Pancreas (tissue), 10 donors: ENCODE measurements at places on chromosomes 3 and 15. TPM values are rescaled to one million over a fixed set of nuclear protein-coding genes. Genes with fewer than 3 reads are reported as not detected.
A peak's percentile ranks its signal among the peaks of the same experiment; 100 is the strongest.

DNA sequence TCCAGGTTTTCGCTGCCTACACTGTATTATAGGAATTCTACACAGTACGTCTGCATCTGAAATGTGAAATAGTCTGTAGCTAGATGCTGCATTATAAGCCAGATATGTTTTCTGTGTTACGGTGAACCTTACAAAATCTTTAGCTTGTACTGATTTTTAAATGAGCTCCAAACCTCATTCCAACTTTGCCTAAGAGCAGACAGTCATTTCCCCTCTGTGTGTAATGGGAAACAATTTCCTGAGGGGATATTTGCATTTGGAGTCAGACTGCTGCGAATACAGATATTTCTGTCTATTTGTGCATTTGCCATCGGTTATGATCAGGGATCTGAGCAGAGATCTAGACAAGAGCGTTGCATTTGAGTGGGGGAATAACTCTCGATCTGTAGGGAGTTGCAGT, 37.5 kb downstream of the ARNT2 start:
- no peak overlapping the region for H3K27ac ChIP-seq
- no peaks in the 10 kb centered on the region for H3K27me3 ChIP-seq

DNA sequence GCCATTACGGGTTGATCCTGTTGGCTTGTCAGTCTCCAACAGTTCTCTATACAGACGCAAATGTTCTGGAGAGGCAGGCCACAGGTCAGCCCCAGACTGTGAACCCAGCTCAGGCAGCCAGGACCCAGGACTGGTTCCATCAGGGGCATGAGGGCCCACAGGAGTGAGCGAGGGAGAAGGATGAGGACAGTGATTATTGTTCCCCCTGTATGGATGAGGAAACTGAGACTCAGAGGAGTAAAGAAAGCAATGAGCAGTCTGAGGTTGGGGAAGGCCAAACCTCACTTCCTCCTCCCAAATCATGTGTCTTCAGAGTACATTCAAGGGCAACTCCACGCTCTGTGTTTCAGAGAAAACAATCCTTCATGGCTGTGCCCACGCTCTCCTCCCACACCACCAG, 121.9 kb downstream of the RPLP1 start:
- H3K36me3 ChIP-seq, result no peaks in the 10 kb centered on the region
- H3K27me3 ChIP-seq, result no peaks in the 10 kb centered on the region

- no peak overlapping the region for H3K4me3 ChIP-seq
- no peak for DNase-seq
- no peak overlapping the region for H3K27ac ChIP-seq
- no peaks in the 10 kb centered on the region for H3K4me1 ChIP-seq
- no peaks in the 10 kb centered on the region for H3K27me3 ChIP-seq
- no peaks in the 10 kb centered on the region for H3K36me3 ChIP-seq
These were observed 246.5 kb upstream of the PEX5L start for GRCh38 chr3:180283251-180283650.

- no peaks in the 10 kb centered on the region for H3K36me3 ChIP-seq
- H3K4me3 ChIP-seq, result no peak overlapping the region
- DNase-seq, result no peak
- H3K27me3 ChIP-seq, result no peaks in the 10 kb centered on the region
These were observed 41.5 kb upstream of the CFAP161 start for GRCh38 chr15:81092559-81092902.

DNA sequence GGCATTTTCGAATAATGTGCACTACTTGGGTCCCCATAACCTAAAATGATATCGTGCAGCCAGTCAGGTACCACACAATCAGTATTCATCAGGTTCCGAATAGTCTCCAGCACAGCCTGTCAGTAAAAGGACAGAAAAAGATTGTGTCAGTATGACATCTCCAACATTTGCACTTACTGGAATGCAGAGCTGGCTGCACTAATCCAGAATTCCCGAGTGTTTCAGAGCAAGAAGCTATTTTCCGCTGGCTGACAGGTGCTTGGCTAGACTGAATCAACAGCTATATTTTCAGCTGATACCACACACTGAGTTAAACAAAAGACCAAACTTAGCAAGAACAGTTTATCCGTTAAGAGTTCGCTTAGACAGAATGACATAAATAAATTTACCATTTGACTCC, 68.8 kb downstream of the AQR start:
- H3K4me1 ChIP-seq, result no peaks in the 10 kb centered on the region
- H3K36me3 ChIP-seq, result peaks cover 8% of the 10 kb centered on the region
- no peak for DNase-seq
- no peak overlapping the region for H3K4me3 ChIP-seq
- H3K27me3 ChIP-seq, result no peaks in the 10 kb centered on the region
- H3K27ac ChIP-seq, result no peak overlapping the region

GRCh38 chr3:148439254-148439822, 258.4 kb upstream of the AGTR1 start:
- no peak for DNase-seq
- H3K4me3 ChIP-seq, result no peak overlapping the region
- H3K4me1 ChIP-seq, result no peaks in the 10 kb centered on the region
- no peaks in the 10 kb centered on the region for H3K27me3 ChIP-seq

GRCh38 chr15:98443526-98443925, 204.8 kb upstream of the IGF1R start:
- DNase-seq, result no peak
- H3K36me3 ChIP-seq, result no peaks in the 10 kb centered on the region
- no peaks in the 10 kb centered on the region for H3K27me3 ChIP-seq
- H3K4me1 ChIP-seq, result no peaks in the 10 kb centered on the region
- no peak overlapping the region for H3K4me3 ChIP-seq

- H3K4me1 ChIP-seq, result no peaks in the 10 kb centered on the region
- DNase-seq, result no peak
- no peak overlapping the region for H3K4me3 ChIP-seq
- H3K36me3 ChIP-seq, result no peaks in the 10 kb centered on the region
These were observed 156.8 kb upstream of the PDZRN3 start for GRCh38 chr3:73781541-73781940.

GRCh38 chr3:109532257-109533216, 195.2 kb upstream of the DPPA4 start:
- no peak overlapping the region for H3K27ac ChIP-seq
- peak; percentile 49 for DNase-seq
- no peaks in the 10 kb centered on the region for H3K27me3 ChIP-seq
- no peak overlapping the region for H3K4me3 ChIP-seq

DNA sequence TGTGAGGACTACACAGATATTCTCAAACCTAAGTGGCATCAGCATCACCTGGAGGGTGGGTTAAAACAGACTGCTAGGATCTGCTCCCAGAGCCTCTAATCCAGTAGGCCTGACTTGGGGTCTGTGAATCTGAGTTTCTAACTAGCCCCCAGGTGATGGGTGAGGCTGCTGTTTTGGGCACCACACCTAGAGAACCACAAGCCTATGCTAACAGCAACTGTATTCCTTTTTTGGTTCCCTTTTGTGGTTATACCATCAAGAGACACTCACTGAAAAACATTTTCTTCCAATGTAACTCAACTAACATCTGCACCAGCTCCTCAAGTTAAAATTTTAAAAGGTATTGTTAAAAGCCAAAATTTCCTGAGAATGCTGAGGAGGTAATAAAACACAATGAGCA, 16.0 kb downstream of the WDR82 start:
- H3K4me3 ChIP-seq, result no peak overlapping the region
- H3K4me1 ChIP-seq, result no peaks in the 10 kb centered on the region
- no peaks in the 10 kb centered on the region for H3K27me3 ChIP-seq
- H3K27ac ChIP-seq, result no peak overlapping the region

DNA sequence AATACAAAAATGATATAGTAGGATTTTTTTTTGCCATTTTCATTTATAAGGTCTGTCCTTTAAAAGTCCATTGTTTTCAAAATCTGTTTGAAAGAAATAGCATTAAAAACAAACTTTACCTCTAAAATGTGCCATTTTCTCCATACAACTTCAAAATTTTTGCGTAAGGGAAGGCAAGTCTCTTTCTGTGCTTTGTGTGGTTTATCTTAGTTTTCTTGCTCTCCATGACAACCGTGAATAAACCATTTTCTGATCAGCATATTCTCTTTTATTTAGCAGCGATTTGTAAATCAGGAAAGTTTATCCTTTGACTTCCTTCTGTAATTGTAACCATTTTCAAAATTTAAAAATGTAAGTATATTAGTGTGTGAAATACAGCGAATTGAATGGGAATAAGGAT, 147.9 kb upstream of the CGNL1 start:
- H3K36me3 ChIP-seq, result no peaks in the 10 kb centered on the region
- DNase-seq, result no peak
- H3K27me3 ChIP-seq, result no peaks in the 10 kb centered on the region
- no peak overlapping the region for H3K27ac ChIP-seq

GRCh38 chr15:92166751-92167405, 226.8 kb upstream of the ST8SIA2 start:
- no peak overlapping the region for H3K4me3 ChIP-seq
- H3K36me3 ChIP-seq, result no peaks in the 10 kb centered on the region
- no peak overlapping the region for H3K27ac ChIP-seq
- no peak for DNase-seq

GRCh38 chr3:188401244-188401993, 247.5 kb downstream of the LPP start:
- no peaks in the 10 kb centered on the region for H3K36me3 ChIP-seq
- DNase-seq, result no peak
- H3K4me3 ChIP-seq, result no peak overlapping the region
- H3K4me1 ChIP-seq, result peaks cover 10% of the 10 kb centered on the region
- no peaks in the 10 kb centered on the region for H3K27me3 ChIP-seq

- H3K27ac ChIP-seq, result no peak overlapping the region
- H3K36me3 ChIP-seq, result no peaks in the 10 kb centered on the region
- H3K4me3 ChIP-seq, result no peak overlapping the region
- H3K27me3 ChIP-seq, result no peaks in the 10 kb centered on the region
- no peaks in the 10 kb centered on the region for H3K4me1 ChIP-seq
These were observed 373.3 kb downstream of the GBE1 start for GRCh38 chr3:81388191-81388590.

Gene NME9
- total RNA-seq, result 0.47 TPM

Gene NGRN
- total RNA-seq, result 19.3 TPM

Gene RYR3
- 0.05 TPM for total RNA-seq

Gene ATP8B4
- 3.4 TPM for total RNA-seq

Gene LCMT2
- 2.2 TPM for total RNA-seq

Gene HHLA2
- 2.8 TPM for total RNA-seq

Gene KLHL18
- 8.1 TPM for total RNA-seq

Gene PLA2G4E
- total RNA-seq, result 0.06 TPM

Gene TICRR
- 0.13 TPM for total RNA-seq
